Left forelimb (tissue), 1 donor: ENCODE measurements at places on chromosomes 2 and 18.

- no peak for DNase-seq
Measured at GRCh38 chr2:9417725-9418124, 5.6 kb downstream of the ITGB1BP1 start.

DNA sequence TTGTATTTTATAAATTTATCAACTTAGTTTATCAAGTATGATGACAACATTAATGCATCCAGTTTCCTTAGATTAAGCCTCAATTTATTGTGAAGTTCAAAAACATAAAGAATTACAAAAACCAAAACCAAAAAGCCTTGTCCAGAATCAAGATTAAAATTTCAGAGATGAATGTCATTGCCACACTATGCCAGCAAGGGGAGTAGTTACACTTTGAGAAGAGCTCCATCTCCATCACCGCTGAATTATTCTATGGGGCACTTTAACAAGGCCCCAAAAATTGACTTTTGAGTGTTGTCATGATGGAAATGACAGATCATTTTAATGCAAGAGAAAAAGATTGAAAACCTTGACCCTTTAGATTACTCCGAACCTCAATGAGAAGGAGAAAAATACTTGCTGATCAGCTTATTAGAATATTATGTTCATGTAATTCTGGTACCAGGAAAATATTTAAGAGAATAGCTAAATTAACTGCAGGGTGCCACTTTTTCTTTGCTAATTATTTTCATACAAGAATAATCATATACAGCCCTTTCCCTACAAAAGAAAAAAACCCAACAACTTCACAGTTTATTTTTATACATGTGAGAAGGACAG, 152.5 kb upstream of the AQP4 start:
- no peak for DNase-seq

- no peak for DNase-seq
Measured at GRCh38 chr2:179981085-179981484, 26.0 kb downstream of the CWC22 start.

DNA sequence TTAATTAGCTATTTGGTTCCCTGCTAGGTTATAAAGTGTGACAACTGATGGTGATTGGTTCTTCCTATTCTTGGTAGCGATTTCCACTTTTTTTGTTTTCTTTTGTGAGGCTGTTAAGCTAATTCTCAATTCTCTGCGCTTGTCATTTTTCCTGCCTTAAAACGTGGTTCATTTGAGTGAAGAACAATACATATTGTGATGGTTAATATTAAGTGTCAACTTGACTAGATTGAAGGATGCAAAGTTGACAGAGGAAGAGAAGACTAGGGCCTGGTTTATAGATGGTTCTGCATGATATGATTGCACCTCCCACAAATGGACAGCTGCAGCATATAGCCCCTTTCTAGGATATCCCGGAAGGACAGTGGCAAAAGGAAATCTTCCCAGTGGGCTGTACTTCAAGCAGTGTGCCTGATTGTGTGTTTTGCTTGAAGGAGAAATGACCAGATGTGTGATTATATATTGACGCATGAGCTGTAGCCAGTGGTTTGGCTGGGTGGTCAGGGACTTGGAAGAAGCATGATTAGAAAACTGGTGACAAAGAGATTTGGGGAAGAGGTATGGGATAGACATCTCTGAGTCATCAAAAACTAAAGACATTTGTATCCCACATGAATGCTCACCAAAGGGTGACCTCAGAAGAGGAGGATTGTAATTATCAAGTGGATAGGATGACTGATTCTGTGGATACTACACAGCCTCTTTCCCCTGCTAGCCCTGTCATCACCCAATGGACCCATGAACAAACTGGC, 39.4 kb upstream of the ZNF804A start:
- DNase-seq = no peak

DNA sequence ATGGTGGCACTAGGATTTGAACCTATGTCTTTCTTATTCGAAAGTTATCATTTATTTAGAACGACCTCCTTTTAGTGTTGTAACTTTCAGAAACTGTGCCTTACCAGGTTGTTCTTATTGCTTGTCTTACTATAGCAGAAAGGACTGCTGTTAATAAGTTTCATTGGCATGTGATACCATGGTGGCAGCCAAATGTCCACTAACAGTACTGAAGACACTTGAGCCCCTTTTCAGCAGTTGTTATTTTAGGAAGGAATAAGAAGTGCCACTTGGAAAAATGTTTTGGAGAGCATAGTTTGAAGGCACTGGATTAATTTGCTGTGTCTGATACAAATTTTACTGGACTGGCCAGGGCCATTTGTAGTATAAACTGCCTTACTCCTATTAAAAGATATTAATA, 37.7 kb downstream of the CEP192 start:
- DNase-seq = no peak
